ENCODE measurements at places on chromosomes 3 and 15. TPM values are rescaled to one million over a fixed set of nuclear protein-coding genes. Genes with fewer than 3 reads are reported as not detected.

DNA sequence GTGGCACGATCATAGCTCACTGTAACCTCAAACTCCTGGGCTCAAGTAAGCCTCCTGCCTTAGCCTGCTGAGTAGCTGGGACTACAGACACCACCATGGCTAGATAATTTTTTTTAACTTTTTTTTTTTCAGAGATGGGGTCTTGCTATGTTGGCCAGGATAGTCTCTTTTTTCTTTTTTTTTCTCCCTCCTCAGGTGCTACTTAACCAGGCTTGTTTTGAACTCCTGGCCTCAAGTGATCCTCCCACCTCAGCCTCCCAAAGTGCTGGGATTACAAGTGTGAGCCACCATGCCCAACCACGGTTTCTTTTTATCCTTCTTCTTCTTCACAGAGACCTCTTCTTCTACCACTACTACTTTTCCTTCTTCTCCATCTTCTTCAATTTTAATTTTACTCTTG lies 53.8 kb upstream of the MAP4 start:
- no peak for DNase-seq

- DNase-seq, result no peak
Observed at GRCh38 chr3:138349926-138350665, 1.7 kb downstream of the MRAS start.

GRCh38 chr15:34583399-34584329 lies at the start of gene GOLGA8B:
Gene GOLGA8B, minus strand, starts transcription at chr15:34583651. Its CDS starts 47,739 bp downstream, at chr15:34535912.
- DNase-seq, result no peak

GRCh38 chr3:161925749-161926360 lies 429.2 kb downstream of the OTOL1 start:
- no peak for DNase-seq

DNA sequence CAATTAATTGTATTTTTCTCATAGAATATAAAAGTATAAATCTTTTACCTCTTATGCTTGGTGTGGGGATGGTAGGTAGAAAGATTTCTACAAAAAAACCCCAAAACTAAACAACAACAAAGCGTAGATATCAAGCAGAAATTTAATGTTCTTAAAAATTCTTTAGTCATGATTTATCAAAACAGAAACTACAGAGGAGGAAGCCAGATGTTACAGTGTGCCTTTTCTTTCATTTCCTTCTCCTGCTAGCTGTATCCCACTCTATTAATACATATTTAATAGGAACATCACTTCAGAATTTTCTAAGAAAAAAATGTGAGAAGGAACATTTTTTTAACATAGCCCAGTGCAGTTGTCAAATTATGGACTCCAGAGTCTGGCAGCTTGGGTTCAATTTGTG lies 420.6 kb downstream of the TUSC7 start:
- no peak for DNase-seq

GRCh38 chr3:175898194-175898593 lies 1039.1 kb downstream of the NAALADL2 start:
- no peak for DNase-seq

DNA sequence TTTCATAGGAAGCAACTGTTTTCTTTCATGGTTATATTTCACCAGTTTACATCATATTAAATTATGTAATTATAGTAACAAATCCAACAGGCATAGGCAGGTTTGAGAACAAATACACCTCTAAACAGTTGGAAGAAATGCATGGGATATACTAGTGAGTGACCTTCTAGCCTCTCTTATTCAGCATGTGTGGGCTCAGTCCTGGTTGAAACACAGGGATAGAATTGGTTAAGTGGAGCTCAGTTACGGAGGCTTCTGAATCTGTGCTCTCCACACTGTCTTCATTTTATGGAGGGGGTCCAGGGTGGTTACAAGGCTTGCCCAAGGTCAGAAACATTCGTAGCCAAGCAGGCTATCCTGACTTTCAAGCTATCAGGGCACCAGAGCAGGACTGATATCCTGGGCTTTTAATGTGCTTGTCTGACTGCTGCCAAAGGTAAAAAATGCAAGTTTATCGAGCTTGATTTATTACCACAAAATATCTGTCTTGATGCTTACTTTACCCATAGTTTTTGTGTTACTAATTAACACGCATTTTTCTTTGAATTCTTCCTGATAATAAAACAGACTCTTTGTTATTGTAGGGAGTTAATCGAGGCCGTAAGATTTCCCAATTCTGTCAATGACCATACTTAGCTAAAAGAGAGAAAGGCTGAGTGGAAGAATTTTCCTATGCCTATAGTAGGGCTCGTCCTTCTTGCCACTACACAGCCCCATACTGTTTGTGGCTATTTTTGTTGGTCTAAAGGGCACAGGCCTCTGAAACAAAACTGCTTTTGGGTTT lies 89.6 kb downstream of the FILIP1L start:
- no peak for DNase-seq

Gene CFAP100
- not detected for total RNA-seq

Gene STOML1
- total RNA-seq, result 18.9 TPM

Gene GPR15
- not detected for total RNA-seq
